Ovary (tissue), 10 donors: ENCODE measurements at places on chromosomes 7 and 10. TPM values are rescaled to one million over a fixed set of nuclear protein-coding genes. Genes with fewer than 3 reads are reported as not detected.

DNA sequence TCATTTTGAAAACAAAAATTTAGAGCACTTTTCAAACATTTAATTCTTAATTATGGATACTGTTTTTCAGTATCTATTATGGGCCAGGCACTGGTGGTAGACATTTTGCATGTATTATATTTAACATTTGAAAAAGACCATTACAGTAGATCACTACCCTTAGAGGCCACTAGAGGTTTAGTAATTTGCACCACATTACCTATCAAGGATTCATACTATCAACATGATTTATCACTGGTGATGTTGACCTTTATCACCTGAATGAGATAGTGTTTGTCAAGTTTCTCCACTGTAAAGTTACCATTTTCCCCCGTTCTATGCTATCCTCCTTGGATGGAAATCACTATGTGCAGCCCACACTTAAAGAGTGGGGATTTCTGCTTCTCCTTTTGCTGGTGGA, 4.4 kb upstream of the SNX13 start:
- H3K27me3 ChIP-seq: no peaks in the 10 kb centered on the region
- no peak overlapping the region for H3K4me3 ChIP-seq
- H3K36me3 ChIP-seq: no peaks in the 10 kb centered on the region
- DNase-seq: no peak

DNA sequence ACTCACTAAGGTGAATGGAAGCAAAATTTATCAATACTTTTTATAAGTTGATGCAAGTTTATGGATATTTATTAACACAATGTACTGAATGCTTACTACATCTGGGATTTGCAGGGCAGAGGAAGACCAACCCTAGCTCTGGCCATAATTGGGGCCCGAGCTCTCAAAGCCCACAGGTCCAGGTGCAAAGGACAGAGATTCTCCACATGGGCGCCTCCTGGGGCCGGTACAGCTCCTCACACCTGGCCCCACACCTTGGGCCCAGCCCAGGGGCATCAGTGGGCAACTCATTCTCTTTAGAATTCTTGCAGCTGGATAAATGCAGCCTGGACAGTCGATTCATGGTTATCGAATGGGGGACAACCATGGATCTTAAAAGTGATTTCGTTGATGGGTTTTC, 47.1 kb downstream of the CALML3 start:
- no peak overlapping the region for H3K27ac ChIP-seq
- H3K36me3 ChIP-seq: no peaks in the 10 kb centered on the region
- DNase-seq: no peak
- H3K27me3 ChIP-seq: no peaks in the 10 kb centered on the region

- no peak overlapping the region for H3K27ac ChIP-seq
- H3K4me3 ChIP-seq: no peak overlapping the region
- no peaks in the 10 kb centered on the region for H3K36me3 ChIP-seq
- no peaks in the 10 kb centered on the region for H3K4me1 ChIP-seq
- H3K27me3 ChIP-seq: no peaks in the 10 kb centered on the region
- DNase-seq: no peak
These were observed 102.0 kb downstream of the PRKAG2 start for GRCh38 chr7:151774951-151775350.

GRCh38 chr7:130151591-130152492, 53.4 kb downstream of the TMEM209 start:
- H3K4me1 ChIP-seq: peaks cover 2% of the 10 kb centered on the region
- no peak for DNase-seq
- no peaks in the 10 kb centered on the region for H3K27me3 ChIP-seq

GRCh38 chr7:151374139-151374538, 32.5 kb downstream of the NUB1 start:
- no peak for DNase-seq
- no peaks in the 10 kb centered on the region for H3K36me3 ChIP-seq
- H3K4me3 ChIP-seq: no peak overlapping the region
- no peaks in the 10 kb centered on the region for H3K27me3 ChIP-seq
- H3K4me1 ChIP-seq: no peaks in the 10 kb centered on the region

DNA sequence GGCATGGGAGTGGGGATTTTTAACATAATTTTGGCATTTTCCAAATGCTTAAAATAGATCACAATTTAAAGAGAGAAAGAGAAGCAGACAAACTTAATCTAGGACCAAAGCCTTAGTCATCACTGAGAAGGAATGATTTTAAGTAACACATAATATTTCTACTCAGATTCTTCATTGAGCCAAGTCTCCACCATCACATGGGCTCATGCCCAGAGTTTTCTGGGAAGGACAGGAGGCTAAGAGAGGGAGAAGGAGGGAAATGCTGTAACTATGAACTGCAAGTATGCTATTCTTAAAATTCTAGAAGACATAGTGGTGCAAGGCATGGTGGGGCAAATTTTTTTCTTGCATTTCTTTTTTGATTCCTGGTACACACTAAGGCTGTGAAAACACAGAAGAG, 23.8 kb upstream of the UBE2D1 start:
- H3K4me3 ChIP-seq: no peak overlapping the region
- no peaks in the 10 kb centered on the region for H3K4me1 ChIP-seq
- H3K27ac ChIP-seq: no peak overlapping the region
- H3K36me3 ChIP-seq: no peaks in the 10 kb centered on the region

DNA sequence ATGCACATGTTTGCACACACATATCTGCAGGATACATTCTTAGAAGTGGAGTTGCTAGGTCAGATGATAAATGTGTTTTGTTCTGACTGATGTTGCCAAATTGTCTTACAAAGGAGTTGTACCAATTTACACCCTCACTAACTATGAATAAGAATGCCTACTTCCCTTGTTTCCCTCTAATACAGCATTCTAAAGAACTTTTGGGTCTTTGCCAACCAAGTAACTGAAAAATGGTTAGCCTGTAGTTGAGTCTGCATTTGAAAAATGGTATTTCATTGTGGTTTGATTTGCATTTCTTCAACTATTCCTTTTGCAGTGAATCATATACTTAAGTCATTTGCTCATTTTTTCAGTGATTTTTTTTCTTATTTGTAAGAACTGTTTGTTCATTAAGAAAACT, 48.4 kb downstream of the TMEM26 start:
- DNase-seq: no peak
- H3K4me1 ChIP-seq: peaks cover 2% of the 10 kb centered on the region
- no peak overlapping the region for H3K4me3 ChIP-seq
- no peaks in the 10 kb centered on the region for H3K36me3 ChIP-seq
- H3K27ac ChIP-seq: no peak overlapping the region
- no peaks in the 10 kb centered on the region for H3K27me3 ChIP-seq

- H3K27ac ChIP-seq: no peak overlapping the region
- H3K36me3 ChIP-seq: no peaks in the 10 kb centered on the region
- H3K4me1 ChIP-seq: no peaks in the 10 kb centered on the region
- no peaks in the 10 kb centered on the region for H3K27me3 ChIP-seq
- no peak overlapping the region for H3K4me3 ChIP-seq
These were observed 73.2 kb upstream of the ST8SIA6 start for GRCh38 chr10:17527514-17528146.

GRCh38 chr10:44723082-44723481, 188.1 kb upstream of the TMEM72 start:
- no peaks in the 10 kb centered on the region for H3K4me1 ChIP-seq
- H3K4me3 ChIP-seq: no peak overlapping the region
- H3K27me3 ChIP-seq: no peaks in the 10 kb centered on the region
- no peaks in the 10 kb centered on the region for H3K36me3 ChIP-seq
- DNase-seq: no peak

Gene RHOBTB1
- 22.3 TPM for polyA plus RNA-seq

Gene KIF11
- polyA plus RNA-seq: 0.85 TPM
